H9 (cell line): ENCODE measurements at places on chromosomes 6 and 20.

- no peak overlapping the region for H3K4me3 ChIP-seq
- no peak for DNase-seq
- no peaks in the 10 kb centered on the region for H3K27me3 ChIP-seq
- H3K27ac ChIP-seq = peak overlapping the region; percentile 20
- peaks cover 8% of the 10 kb centered on the region; the same call in 1 of the 2 replicates for H3K4me1 ChIP-seq
- H3K36me3 ChIP-seq = peaks cover 4% of the 10 kb centered on the region; the same call in 1 of the 3 replicates
These were observed 39.1 kb downstream of the ILRUN start for GRCh38 chr6:34657307-34657978.

DNA sequence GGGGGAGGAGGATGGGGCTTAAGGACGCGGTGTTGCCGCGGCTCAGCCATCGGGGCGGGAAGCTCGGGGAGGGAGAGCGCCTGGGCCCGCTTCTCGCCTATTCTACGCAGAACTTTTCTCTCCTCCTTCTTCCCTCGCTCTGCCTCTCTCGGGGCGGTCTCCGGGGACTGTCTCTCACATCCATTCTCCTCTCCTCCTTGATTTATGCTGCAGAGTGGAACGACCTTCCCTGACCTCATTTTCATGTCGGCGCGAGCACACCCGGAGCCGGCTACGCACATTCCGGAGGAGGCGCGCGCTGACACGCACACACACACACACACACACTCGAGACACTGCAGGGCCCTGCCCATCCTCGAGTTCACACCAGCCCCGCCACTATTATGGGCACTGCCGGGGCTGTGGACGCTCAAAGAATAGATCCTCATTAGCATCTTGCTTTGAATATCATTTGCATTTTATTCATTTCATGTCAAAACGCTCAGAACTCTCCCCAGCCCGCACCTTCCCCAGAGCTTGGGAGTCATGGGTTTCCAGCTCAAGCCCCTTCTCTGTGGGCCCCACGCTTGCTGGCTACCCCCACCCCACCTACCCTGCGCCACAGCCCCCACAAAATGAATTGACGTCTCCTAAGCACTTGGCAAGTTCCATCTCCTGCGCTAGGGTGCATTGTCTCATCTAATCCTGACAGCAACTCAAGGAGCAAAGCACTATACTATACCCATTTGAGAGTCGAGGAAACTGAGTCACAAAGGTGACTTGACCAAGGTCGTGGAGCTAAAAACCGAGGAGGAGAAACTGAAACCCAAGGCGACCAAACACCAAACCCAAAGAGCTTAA lies 36.8 kb downstream of the NCR2 start:
- H3K36me3 ChIP-seq = no peaks in the 10 kb centered on the region
- H3K27ac ChIP-seq = no peak overlapping the region
- peaks cover 78% of the 10 kb centered on the region for H3K27me3 ChIP-seq

DNA sequence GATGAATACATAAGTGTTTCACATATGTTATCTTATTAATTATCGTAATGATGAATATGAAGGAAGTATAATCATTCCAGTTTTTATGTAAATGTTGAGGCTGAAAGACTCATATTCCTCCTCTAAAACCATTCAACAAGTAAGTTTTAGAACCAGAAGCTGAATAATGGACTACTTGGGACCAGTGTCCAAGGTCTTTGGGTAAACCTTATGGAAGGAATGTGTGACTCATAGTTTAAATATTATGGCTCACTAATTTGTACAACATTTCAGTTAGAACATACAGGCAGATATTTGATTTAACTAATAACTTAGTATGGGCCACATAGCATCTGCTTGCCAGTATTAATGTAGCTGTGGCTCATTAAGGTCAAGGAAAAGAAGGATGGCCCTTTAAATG lies 209.6 kb downstream of the TFAP2B start:
- no peak for DNase-seq
- no peak overlapping the region for H3K27ac ChIP-seq
- no peaks in the 10 kb centered on the region for H3K4me1 ChIP-seq
- no peak overlapping the region for H3K4me3 ChIP-seq
- no peaks in the 10 kb centered on the region for H3K27me3 ChIP-seq

DNA sequence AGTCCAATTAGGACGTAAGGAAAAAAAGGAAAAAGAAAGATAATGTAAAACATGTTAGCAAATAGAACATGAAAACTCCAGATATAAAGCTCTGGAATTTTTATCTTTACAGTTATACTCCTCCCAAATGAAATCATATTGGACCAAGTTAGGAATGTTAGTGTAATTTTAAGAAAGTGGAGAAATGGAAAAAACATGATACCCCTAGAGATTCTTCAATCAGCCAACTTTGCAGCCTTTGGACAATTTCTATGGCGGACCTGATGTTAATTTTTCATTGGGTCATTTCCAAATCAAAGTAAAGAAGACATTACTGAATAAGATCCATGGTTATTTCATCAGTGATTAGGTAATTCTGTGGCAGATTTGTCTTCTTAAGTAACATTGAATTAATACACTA lies 748.7 kb downstream of the RFPL4B start:
- no peak for DNase-seq
- no peak overlapping the region for H3K27ac ChIP-seq
- no peaks in the 10 kb centered on the region for H3K4me1 ChIP-seq
- H3K27me3 ChIP-seq = no peaks in the 10 kb centered on the region
- H3K4me3 ChIP-seq = no peak overlapping the region

DNA sequence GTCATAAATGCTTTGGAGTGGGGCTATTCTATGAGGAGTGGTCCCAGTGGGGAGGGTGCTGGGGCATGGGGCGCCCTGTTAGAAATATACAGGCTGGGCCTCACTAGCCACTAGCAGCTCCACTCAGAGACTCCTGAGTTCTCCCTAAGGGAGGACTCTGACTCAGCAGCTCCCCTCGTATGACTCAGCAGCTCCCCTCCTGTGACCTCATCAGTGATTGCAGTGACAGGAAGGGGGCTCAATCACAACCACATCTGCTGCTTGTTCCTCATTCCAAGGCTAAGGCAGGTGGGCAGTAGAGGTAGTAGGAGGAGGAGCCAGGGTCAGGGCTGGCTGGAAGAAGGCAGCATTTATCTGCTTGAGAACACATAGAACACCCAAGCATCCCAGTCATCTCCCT lies 73.7 kb downstream of the PRND start:
- no peak overlapping the region for H3K4me3 ChIP-seq
- DNase-seq = peak; percentile 56
- no peaks in the 10 kb centered on the region; the same call in 1 of the 2 replicates for H3K4me1 ChIP-seq
- peaks cover 28% of the 10 kb centered on the region for H3K36me3 ChIP-seq
- H3K27ac ChIP-seq = no peak overlapping the region
- no peaks in the 10 kb centered on the region for H3K27me3 ChIP-seq

- H3K4me1 ChIP-seq = peaks cover 17% of the 10 kb centered on the region; the same call in 1 of the 2 replicates
- no peaks in the 10 kb centered on the region for H3K27me3 ChIP-seq
- DNase-seq = no peak
- H3K4me3 ChIP-seq = peak overlapping the region; percentile 64; the same call in 2 of the 3 replicates
- H3K36me3 ChIP-seq = no peaks in the 10 kb centered on the region
These were observed 57.4 kb upstream of the CEP85L start for GRCh38 chr6:118708744-118709143.

- H3K27me3 ChIP-seq = no peaks in the 10 kb centered on the region
- peaks cover 6% of the 10 kb centered on the region; the same call in 1 of the 2 replicates for H3K4me1 ChIP-seq
- no peak overlapping the region for H3K27ac ChIP-seq
- no peak overlapping the region for H3K4me3 ChIP-seq
These were observed 169.5 kb downstream of the OTOR start for GRCh38 chr20:16917636-16918035.

- DNase-seq = no peak
- H3K4me1 ChIP-seq = no peaks in the 10 kb centered on the region
- H3K27ac ChIP-seq = no peak overlapping the region
- no peaks in the 10 kb centered on the region; the same call in 2 of the 3 replicates for H3K36me3 ChIP-seq
These were observed 400.9 kb downstream of the TAF4 start for GRCh38 chr20:61664556-61665320.

DNA sequence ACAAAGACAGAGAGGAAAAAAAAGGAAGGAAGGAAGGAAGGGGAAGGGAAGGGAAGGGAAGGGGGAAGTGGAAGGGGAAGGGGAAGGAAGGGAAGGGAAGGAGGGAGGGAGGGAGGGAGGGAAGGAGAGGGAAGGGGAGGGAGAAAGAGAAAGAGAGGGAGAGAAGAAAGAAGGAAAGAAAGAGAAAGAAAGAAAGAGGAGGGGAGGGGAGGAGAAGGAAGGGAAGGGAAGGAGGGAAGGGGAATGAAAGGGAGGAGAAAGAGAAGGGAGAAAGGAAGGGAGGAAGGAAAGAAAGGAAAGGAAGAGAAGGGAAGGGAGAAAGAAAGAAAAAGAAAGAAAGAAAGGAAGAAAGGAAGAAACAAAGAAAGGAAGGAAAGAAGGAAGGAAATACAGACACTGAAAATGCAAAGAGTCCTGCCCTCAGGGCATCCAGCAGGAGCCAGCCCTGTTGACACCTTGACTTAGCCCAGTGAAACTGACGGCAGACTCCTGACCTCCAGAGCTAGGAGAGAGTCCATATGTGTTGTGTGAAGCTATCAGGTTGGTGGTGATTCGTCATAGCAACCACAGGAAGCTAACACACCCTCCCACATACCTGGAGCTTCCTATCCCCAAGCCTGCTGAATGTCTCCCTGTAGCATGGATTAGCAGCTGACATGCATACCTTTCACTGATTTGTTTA lies 58.7 kb upstream of the SULF2 start:
- H3K4me3 ChIP-seq = no peak overlapping the region
- no peaks in the 10 kb centered on the region for H3K4me1 ChIP-seq
- no peaks in the 10 kb centered on the region for H3K27me3 ChIP-seq
- H3K36me3 ChIP-seq = no peaks in the 10 kb centered on the region
- DNase-seq = no peak
- no peak overlapping the region for H3K27ac ChIP-seq

DNA sequence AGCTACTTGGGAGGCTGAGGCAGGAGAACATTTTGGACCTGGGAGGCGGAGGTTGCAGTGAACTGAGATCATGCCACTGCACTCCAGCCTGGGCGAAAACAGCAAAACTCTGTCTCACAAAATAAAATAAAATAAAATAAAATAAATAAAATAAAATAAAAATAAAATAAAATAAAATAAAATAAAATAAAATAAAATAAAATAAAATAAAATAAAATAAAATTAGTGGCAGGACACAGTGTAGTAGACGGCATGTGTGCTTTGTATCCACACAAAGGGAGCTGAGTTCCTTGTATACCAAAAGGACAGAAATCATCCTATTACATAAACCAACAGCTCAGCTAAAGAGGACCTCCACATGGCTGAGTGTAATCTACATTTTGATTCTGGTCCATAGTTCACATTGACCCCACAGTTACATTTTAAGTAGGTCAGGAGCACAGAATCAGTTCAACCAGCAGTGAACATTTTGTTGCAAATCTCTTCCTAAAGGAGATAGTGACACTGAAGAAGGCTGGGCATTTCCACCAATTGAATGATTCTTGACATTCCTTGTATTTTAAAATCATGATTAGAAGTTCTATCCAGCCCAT lies 91.7 kb upstream of the MAP7 start:
- H3K27ac ChIP-seq = no peak overlapping the region
- H3K4me1 ChIP-seq = peaks cover 10% of the 10 kb centered on the region; the same call in 1 of the 2 replicates
- no peaks in the 10 kb centered on the region for H3K27me3 ChIP-seq
- H3K4me3 ChIP-seq = no peak overlapping the region

DNA sequence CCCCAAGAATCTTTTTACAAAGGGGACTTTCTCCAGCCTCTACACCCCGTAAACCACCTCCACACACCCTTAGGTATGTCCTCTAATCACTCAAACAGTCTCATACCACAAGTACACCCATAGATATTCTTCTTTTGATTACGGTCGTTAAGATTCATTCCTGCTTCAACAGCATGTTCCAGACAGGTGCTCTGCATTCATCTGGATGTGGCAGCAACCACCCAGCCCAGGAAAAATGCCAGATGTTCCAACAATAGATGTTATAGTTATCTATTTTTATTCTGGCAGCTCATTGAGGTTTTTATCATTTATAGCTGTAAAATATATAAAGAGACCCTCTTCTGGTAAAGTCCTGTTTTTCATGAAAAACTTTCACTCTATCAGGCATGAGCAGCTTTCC lies 60.7 kb downstream of the SIM1 start:
- H3K36me3 ChIP-seq = no peaks in the 10 kb centered on the region
- H3K4me3 ChIP-seq = no peak overlapping the region
- H3K27ac ChIP-seq = no peak overlapping the region
- H3K27me3 ChIP-seq = no peaks in the 10 kb centered on the region
- no peaks in the 10 kb centered on the region for H3K4me1 ChIP-seq

DNA sequence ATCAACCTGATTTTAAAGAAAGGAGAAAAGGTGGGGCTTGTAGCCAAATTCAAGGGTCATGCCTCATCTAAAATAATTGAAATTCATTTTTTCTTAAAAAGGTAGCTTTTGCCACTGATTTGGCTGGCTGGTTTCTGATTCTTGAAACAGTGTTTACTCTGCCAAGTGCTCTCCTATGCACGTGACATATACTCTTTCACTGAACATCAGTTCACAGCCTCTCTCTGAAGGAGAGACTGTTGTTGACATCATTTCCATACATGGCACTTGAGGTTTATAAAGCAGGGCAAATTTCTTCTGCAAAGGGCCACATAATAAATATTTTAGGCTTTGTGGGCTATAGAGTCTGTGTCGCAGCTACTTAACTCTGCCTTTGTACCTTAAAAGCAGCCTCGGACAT lies 40.4 kb upstream of the DOK5 start:
- H3K4me3 ChIP-seq = no peak overlapping the region
- no peak overlapping the region for H3K27ac ChIP-seq
- no peaks in the 10 kb centered on the region for H3K36me3 ChIP-seq

GRCh38 chr6:140445474-140446004 lies 1071.1 kb upstream of the CITED2 start:
- no peaks in the 10 kb centered on the region for H3K4me1 ChIP-seq
- no peaks in the 10 kb centered on the region for H3K27me3 ChIP-seq
- no peak overlapping the region for H3K27ac ChIP-seq
- no peak for DNase-seq
- no peaks in the 10 kb centered on the region for H3K36me3 ChIP-seq

DNA sequence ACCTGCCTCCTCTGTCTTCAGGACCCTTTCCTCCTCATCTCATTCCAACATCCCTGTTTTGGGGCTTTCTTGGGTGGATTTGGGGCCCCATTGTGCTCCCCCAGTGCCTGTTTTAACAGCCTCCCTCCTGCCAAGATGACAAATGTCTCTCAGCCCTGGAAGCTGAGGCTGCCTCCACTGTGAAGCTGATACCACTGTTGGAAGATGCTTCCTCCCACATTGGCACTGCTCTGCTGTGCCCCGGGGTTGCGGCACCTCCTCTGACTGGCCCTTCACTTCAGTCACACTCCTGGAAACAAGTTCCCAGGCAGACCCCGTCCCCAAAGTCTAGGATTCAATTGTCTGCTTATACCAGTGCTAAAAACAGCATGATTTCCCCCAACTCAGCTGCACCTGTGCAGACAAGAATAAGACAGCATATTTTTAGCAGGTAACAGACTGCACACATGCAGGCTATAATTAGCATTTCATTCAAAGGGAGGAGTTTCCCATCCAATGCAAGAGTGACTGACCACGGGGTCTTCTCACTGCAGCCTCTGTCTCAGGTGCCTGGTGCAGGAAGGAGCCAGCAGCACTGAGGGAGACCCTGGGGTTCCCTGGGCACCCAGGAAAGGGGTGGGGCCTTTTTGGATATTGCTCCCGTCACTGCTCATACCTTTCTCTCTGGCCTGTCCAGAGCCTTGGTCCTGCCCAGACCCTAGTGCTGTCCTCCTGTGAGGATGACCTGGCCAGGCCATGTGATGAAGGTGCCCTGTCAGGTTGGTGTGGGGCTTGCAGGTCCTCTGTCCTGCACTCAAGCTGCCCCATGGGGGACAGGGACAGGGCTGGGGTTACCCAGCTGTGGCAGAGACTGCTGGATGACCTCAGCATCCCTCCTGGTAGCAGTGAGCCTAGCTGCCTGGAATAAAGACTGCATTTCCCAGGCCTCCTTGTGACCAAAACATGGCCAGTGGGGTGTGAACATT lies 31.5 kb upstream of the SULF2 start:
- H3K4me1 ChIP-seq = no peaks in the 10 kb centered on the region
- H3K27ac ChIP-seq = no peak overlapping the region
- H3K27me3 ChIP-seq = no peaks in the 10 kb centered on the region
- no peaks in the 10 kb centered on the region for H3K36me3 ChIP-seq
- H3K4me3 ChIP-seq = no peak overlapping the region
